ENCODE measurements at places on chromosomes 1 and 21. TPM values are rescaled to one million over a fixed set of nuclear protein-coding genes. Genes with fewer than 3 reads are reported as not detected.

The KIAA0040 gene
- total RNA-seq: 69.7 TPM

The CD52 gene
- 27.1 TPM for total RNA-seq

The SERTAD4 gene
- total RNA-seq: 3.9 TPM

The RAVER2 gene
- 3.5 TPM for total RNA-seq

The IL20 gene
- not detected for total RNA-seq

The CFAP74 gene
- not detected for total RNA-seq

The PLXNA2 gene
- 49.0 TPM for total RNA-seq

The IVL gene
- not detected for total RNA-seq
